ENCODE measurements at places on chromosomes 16 and 17.

- DNase-seq, result no peak
- no peaks in the 10 kb centered on the region for H3K27me3 ChIP-seq
- no peak overlapping the region for H3K27ac ChIP-seq
- no peaks in the 10 kb centered on the region for H3K36me3 ChIP-seq
- H3K4me3 ChIP-seq, result no peak overlapping the region
Measured at GRCh38 chr16:66353055-66353454, 13.4 kb upstream of the CDH5 start.

GRCh38 chr16:872436-873242 lies 72.1 kb upstream of the GNG13 start:
- no peak overlapping the region for H3K4me3 ChIP-seq
- no peak for DNase-seq
- no peaks in the 10 kb centered on the region for H3K36me3 ChIP-seq
- H3K27me3 ChIP-seq, result no peaks in the 10 kb centered on the region
- H3K4me1 ChIP-seq, result no peaks in the 10 kb centered on the region
- H3K27ac ChIP-seq, result no peak overlapping the region

GRCh38 chr16:2486645-2487516 lies 12.0 kb downstream of the TBC1D24 start:
- no peak overlapping the region for H3K27ac ChIP-seq
- no peaks in the 10 kb centered on the region for H3K36me3 ChIP-seq
- H3K27me3 ChIP-seq, result no peaks in the 10 kb centered on the region
- H3K4me1 ChIP-seq, result no peaks in the 10 kb centered on the region

GRCh38 chr16:81654346-81654745 lies 124.7 kb upstream of the PLCG2 start:
- H3K27me3 ChIP-seq, result no peaks in the 10 kb centered on the region
- H3K27ac ChIP-seq, result no peak overlapping the region
- peaks cover 6% of the 10 kb centered on the region for H3K36me3 ChIP-seq
- peaks cover 9% of the 10 kb centered on the region for H3K4me1 ChIP-seq
- no peak for DNase-seq
- no peak overlapping the region for H3K4me3 ChIP-seq

GRCh38 chr16:27791404-27791719 lies 241.4 kb downstream of the KATNIP start:
- no peaks in the 10 kb centered on the region for H3K27me3 ChIP-seq
- no peak for DNase-seq
- no peak overlapping the region for H3K27ac ChIP-seq
- H3K36me3 ChIP-seq, result no peaks in the 10 kb centered on the region
- H3K4me1 ChIP-seq, result no peaks in the 10 kb centered on the region

- no peak overlapping the region for H3K27ac ChIP-seq
- peaks cover 4% of the 10 kb centered on the region for H3K36me3 ChIP-seq
- DNase-seq, result no peak
- H3K4me1 ChIP-seq, result peaks cover 18% of the 10 kb centered on the region
Measured at GRCh38 chr16:53094013-53094630, 39.3 kb downstream of the CHD9 start.

GRCh38 chr16:81806696-81807095 lies 27.6 kb downstream of the PLCG2 start:
- H3K36me3 ChIP-seq, result no peaks in the 10 kb centered on the region
- H3K4me1 ChIP-seq, result no peaks in the 10 kb centered on the region
- no peak overlapping the region for H3K27ac ChIP-seq
- no peaks in the 10 kb centered on the region for H3K27me3 ChIP-seq

- no peak overlapping the region for H3K4me3 ChIP-seq
- no peak for DNase-seq
- no peaks in the 10 kb centered on the region for H3K27me3 ChIP-seq
- H3K4me1 ChIP-seq, result peaks cover 5% of the 10 kb centered on the region
Measured at GRCh38 chr17:67401106-67401505, 24.0 kb downstream of the PITPNC1 start.

Data from H9 (cell line).